ENCODE measurements at places on chromosomes 6 and 20.
A peak's percentile ranks its signal among the peaks of the same experiment; 100 is the strongest.

GRCh38 chr20:10558635-10559187, 115.1 kb downstream of the JAG1 start:
- DNase-seq: peak; percentile 84

- DNase-seq: no peak
These were observed 34.0 kb upstream of the BMP6 start for GRCh38 chr6:7691675-7692452.

- DNase-seq: no peak
These were observed 162.7 kb downstream of the TBC1D7 start for GRCh38 chr6:13165502-13166172.

GRCh38 chr6:16722630-16723029, 38.6 kb downstream of the ATXN1 start:
- DNase-seq: no peak

DNA sequence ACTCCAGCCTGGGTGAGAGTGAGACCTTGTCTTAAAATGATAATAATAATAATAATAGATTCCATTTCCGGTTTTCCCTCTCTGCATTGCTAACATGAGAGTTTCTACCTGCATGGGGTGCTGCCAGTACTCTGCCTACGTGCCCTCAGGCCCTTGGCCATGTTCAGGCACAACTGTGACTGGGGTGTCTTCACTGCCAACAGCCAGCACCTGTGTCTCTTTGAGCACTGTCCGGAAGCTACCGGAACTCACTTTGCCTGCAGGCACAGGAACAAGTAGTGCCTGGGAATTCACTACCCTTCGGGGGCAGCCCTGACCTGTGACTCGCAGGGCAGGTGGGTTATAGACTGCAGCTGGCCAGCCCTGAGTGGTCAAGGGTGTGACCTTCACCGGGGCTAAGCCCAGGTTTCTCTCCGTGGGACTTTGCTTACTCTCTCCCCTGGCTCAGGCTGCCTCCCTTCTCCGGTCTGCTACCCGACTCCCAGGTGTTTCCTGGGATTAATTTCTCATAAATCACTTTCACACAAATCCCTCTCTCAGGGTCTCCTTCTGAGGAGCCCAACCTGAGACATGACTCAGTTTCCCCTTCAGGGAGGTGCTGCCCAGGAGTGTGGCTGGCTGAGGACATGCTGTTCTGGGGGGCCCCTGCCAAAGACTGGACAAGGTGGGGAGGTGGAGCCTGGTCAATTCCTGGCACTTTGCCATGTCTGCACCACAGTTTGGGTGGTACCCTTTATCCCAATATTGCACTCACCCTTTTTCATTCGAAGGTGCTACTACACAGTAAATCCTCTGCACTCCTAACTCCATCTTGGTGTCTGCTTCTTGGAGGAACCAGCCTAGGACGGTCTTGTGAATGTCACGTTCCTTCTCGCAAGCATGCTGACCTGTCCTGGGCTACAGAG, 79.5 kb upstream of the RALGAPA2 start:
- DNase-seq: no peak

GRCh38 chr6:92820601-92821000, 598.8 kb downstream of the EPHA7 start:
- DNase-seq: no peak

GRCh38 chr6:43743682-43744381, 26.2 kb upstream of the VEGFA start:
- DNase-seq: no peak

- DNase-seq: peak; percentile 71
These were observed 83.5 kb downstream of the TRERF1 start for GRCh38 chr6:42368181-42368580.

DNA sequence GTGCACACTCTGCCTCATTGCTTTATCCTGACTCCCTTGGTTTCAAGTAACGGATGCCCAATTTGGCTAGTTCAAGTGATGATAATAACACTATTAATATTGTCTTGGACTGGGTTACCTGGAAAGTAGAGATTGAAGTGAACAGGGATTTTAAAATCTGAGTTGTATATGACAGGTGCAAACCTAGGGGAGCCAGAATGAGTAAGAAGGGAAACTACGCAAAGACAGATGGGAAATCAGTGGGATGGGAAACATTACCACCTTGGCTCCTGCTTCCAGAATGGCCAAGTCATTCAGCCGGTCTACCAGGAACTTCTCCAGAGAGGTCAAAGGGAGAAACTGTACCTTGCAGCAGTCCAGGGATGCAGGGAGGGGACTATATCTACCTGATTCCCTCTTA, 41.9 kb downstream of the OGFRL1 start:
- no peak for DNase-seq

DNA sequence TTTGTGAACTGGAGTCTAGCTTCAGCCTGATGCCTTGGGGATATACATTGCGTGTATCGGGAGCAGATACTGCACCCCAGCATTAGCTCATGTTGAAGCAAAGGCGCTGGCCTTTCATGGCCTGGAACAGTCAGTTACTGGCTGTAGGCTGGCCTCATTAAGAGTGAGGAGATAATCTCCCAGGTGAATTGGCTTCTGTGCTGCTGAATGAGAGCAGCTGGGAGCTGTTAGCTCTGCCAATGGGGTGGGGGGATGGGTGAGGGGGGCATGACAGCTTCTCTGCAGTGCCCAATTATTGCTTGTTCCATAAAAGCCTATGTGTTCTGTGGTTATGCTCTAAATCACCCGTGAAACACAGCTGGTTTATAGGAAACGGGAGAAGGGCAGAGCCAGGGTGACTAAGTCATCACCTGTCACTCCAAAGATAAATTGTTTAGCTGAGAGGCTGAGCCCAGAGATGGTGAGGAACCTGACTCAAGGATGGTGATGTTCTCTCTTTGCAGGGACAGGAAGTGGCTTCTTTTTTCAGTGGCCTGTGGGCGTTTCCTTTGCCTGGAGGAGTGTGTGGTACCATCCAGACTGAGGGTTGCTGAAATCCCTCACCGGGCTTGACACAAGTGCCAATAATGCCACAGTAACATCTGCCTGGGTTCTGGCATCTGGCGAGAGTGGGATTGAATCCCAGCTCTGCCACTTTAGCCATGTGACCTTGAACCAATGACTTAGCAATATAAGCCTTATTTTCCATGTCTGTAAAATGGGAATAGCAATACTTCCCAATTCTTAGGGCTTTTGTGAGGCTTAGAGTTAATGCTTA, 170.8 kb downstream of the BCAS1 start:
- DNase-seq: peak; percentile 88

Data from GM12865 (cell line).